ENCODE measurements at places on chromosomes 7 and 10.

- no peak for DNase-seq
Measured at GRCh38 chr7:157900011-157900410, 563.2 kb downstream of the DNAJB6 start.

DNA sequence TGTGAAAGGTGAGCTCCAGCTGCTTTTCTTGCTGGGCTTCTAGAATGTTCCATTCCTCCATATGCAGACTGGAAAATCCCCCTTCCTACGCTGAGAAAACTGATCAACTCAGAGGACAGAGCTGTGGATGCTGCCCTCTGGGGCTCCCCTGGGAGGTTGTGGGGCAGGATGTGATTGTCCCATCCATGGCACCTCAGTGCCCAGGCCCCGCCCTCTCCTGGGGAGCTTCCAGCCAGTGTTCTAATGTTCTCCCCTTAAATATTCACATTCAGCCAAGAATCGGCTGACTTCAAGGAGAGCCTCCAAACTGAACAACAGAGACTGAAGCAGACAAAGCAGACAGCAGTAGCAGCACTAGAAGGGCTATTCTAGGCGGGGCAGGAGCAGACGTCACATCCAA lies 55.0 kb downstream of the RAMP3 start:
- no peak for DNase-seq

DNA sequence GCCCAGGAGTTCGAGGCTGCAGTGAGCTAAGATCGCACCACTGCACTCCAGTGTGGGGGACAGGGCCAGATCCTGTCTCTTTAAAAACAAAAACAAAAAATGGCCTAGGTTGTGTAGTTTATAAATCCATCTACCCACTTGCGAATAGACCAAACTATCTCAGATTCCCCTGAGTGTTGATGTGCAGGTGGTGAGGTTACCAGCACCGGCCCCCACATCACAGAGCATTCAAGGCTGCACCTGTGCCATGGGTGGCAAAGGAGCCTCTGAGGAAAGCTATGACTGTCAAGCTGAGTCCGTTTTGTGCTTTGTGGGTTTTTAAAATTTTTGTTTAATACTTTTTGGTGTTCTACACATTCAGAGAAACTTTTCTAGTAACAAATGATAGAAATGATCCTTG lies 30.8 kb upstream of the CACUL1 start:
- DNase-seq, result no peak

GRCh38 chr7:20737840-20738448 lies 48.7 kb downstream of the SP8 start:
- DNase-seq, result no peak

- DNase-seq, result no peak
Measured at GRCh38 chr7:35316549-35316948, 62.6 kb upstream of the TBX20 start.

DNA sequence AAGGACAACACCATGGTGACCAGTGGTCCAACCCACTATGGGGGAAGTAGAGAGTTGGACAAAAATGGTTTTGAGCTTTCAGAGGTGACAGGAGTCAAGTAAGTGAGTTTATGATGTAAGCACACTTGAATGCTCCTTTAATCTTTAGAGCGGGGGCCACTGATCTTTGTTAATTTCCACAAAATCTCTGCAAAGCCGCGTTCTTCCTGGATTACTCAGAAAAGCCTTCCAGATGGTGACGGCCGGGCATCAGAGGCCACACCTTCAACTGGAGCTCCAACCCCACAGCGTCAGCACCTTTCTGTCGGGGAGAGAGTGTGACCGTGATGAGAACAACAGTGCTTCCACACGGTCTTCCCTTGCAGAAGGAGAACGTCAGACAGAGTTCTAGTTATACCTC lies 35.2 kb upstream of the KLF6 start:
- no peak for DNase-seq

- DNase-seq, result no peak
Measured at GRCh38 chr10:66805612-66806011, 120.2 kb upstream of the LRRTM3 start.

- peak; percentile 100 for DNase-seq
Measured at GRCh38 chr10:70656489-70656888, 15.8 kb upstream of the ADAMTS14 start.

DNA sequence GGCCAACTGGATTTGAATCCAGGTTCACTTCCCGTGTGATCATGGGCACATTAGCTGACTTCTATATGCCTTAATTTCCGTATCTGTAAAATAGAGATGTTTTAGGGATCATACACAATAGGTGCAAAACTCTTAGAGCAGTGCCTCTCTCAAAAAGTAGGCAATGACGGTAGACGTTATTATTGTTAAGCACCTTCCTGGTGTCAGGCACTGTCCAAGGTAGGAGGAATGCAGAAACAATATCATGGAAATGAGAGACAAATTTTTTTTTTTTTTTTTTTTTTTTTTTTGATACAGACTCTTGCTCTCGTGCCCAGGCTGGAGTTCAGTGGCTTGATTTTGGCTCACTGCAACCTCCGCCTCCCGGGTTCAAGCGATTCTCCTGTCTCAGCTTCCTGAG lies 8.1 kb downstream of the TMEM248 start:
- DNase-seq, result no peak

- DNase-seq, result no peak
Measured at GRCh38 chr7:37309493-37309892, 139.2 kb downstream of the ELMO1 start.

DNA sequence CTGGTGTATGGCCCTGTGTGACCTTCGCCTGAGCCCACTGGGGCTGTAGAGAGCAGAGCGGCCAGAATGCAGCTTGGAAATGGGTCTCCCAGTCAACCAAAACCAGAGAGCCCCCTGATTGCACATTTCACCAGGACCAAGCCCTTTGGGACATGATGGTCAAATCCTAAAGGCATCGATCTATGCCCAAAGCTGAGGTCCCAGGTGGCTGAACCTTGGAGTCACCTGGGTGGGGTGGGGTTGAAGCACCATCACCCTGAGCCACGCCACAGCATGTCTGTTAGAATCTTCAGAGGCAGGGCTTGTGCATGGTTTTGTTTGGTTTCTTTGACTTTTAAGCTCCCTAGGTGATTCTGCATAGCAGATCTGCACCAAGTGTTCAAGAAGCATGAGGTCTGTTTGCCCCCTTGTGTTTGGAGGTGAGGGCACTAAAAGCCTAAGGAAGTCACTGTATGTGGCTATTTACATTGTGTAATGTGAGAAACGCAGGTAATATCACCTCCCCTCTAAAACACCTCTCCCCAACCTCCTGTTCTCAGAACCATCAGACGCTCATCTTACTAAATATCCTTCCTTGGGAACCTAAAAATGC lies 9.6 kb downstream of the PKD1L1 start:
- no peak for DNase-seq

DNA sequence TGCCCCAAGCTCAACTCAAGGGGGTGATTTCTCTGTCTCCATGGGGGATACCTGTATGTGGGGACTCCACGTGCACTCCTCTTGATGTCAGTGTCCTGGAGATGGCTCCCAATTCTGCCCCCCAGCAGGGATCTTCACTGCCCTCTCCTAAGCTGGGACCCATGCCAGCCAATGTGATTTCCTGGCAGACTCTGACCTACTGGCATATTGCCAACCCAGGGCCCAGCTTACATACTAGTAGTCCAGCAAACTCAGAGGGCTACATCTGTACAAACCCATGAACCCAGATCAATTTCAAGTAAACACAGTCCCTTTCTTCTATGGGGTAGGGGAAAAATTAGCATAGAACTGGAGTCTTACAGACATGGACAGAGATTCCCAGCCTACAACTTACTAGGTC lies 26.2 kb upstream of the BMPR1A start:
- no peak for DNase-seq

DNA sequence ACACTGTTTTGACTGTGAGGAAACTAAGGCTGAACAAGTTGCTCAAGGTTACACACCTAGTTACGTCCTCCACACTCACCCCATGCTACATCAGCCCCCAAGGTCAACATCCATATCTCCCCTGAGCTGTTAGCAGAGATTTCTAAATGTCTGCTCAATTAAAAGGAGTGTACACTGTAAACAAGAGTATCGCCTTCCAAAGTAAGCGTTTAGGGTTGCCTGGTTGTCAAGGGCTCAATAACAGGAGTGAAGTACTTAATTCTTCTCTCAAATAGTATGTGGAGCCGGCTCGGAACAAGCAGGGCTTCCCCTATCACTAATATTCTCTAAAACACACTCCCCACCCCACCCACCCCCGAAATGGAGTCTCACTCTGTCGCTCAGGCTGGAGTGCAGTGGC lies 412.8 kb upstream of the GALNT17 start:
- DNase-seq, result no peak

DNA sequence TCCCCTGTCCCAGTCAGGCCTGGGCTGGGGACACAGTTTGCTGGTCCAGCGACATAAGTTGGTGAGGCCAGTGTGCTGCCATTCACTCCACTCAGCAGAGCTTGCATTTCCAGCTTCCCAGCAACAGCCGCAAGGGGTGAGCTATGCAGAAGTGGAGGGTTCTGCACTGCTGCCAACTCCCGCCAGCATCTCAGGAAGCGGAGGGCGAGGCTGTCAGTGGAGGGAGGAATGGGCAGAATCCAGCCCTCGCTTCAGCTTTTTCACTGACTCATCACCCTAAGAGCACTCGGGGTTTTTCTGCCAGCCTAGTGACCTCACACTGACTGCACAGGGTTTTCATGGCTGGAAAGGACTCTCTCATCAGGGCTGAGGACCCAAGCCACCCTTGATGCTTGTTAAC lies 625.1 kb upstream of the MKI67 start:
- no peak for DNase-seq

- DNase-seq, result no peak
Measured at GRCh38 chr7:69803699-69804516, 205.6 kb downstream of the AUTS2 start.

- DNase-seq, result no peak
Measured at GRCh38 chr7:38303866-38304265, 30.4 kb upstream of the TARP start.

GRCh38 chr7:7014827-7015595 lies 167.3 kb upstream of the C1GALT1 start:
- DNase-seq, result no peak

- peak; percentile 73 for DNase-seq
Measured at GRCh38 chr7:116511552-116512519, 12.3 kb downstream of the CAV2 start.

- DNase-seq, result peak; percentile 65
Measured at GRCh38 chr10:96565774-96566173, 21.0 kb downstream of the TM9SF3 start.

DNA sequence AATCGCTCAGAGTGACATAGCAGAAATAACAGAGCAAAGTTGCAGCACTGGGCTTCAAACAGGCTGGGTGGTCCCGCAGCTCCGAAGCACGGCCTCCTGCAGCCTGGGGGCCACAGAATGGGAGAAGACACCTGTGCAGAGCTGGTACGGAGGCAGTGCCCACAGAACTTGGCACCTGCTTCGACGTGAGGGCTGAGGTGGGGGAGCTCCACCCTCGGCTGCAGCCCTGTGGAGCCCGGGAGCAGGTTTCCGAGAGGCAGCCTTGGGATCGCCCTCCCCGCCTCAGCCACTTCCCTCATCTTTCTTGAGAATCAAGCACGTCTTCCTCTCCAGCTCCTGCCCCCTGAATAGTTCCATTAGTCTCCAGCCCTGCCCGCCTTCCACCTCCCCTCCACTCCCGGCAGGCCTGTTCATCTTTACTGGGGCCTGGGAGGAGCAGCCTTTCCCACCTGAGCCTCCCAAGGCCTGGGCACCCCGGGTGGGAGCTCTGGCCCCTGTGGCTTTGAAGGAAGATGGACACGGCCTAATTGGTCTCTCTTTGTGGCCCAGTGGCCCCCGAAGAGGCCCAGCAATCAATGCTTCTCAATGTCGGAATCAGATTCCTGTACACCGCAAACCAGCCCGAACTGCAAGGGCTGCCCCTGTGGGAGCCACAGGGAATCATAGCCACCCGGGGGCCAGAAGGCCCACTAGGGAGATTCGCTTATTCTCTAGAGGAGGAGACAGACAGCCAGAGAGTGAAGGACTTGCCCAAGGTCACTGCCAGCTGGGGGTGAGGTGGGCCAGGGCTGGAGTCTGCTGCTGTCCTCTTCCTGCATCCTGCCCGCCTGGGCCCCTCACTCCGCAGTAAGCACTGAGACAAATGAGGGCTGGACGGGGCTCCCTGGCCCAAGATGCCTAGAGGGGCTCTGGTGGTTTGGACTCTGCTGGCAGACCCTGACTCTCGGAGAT lies 17.0 kb upstream of the PCBD1 start:
- no peak for DNase-seq

DNA sequence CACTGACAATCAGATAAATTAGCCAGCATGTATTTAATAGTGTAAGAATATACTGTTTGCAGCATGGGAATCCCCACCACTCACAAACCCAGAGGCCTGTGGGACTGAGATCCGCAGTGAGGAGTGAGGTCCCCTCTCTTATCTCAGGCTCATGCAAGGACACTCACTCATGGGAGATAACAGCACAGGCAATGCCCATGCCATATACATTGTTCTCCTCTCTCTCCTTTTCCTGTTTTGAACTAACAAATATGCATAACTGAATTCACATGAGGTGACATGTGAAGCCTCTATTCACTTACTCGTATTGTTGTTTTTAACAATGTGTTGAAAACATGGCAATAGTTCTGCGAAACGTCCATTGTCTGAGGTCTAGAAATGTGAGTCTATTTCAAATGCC lies 230.5 kb downstream of the ARHGAP21 start:
- no peak for DNase-seq

DNA sequence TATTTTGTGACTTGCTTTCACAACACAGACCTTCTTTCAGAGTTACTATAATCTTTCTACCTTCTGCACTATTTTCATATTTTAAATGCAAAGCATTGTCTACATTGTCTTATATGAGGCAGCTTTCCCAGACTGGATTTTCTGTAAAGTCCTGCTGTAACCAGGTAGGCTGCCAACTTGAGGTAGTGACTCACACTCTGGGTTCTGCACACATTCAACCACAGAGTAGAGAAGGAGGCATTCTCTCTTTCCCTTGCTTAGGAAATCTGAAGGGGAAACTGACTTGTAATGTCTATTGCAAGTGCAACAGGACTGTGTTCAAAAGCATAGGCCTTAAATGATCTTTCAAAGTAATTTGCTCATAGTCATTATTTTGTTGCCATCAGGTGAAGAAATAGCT lies 461.4 kb downstream of the GRM8 start:
- no peak for DNase-seq

GRCh38 chr7:101156277-101156676 lies 2.0 kb downstream of the AP1S1 start:
- DNase-seq, result no peak

- no peak for DNase-seq
Measured at GRCh38 chr7:1693991-1694524, 24.0 kb downstream of the ELFN1 start.

- DNase-seq, result no peak
Measured at GRCh38 chr7:141003172-141004065, 11.3 kb downstream of the MRPS33 start.

- no peak for DNase-seq
Measured at GRCh38 chr10:132619927-132620326, 82.3 kb downstream of the INPP5A start.

GRCh38 chr10:5832946-5833345 lies 19.7 kb upstream of the GDI2 start:
- DNase-seq, result no peak

DNA sequence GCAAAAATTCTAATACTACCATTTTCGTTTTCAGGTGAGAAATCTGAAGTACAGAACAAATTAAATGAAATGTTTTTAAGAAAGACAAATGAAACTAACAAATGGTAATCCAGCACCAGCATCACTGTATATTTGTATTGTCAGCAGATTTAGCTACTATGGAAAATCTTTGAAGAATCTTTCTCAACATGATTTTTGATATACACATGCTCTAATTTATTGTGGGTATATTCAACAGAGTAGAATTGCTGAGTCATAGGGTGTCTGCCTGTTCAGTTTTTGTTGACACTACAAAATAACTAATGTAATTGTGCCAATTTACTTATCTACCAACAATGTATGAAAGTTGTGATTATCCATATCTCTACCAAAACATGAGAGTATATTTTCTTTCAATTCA lies 437.6 kb downstream of the PCDH15 start:
- DNase-seq, result no peak

Data from HCEC 1CT (cell line).